Natural killer cell (primary cell): ENCODE measurements at places on chromosomes 12 and 14. TPM values are rescaled to one million over a fixed set of nuclear protein-coding genes. Genes with fewer than 3 reads are reported as not detected.

GRCh38 chr12:48878548-48878947 lies 12.9 kb upstream of the RND1 start:
- no peak for DNase-seq
- no peak overlapping the region for H3K27ac ChIP-seq
- H3K4me1 ChIP-seq = no peaks in the 10 kb centered on the region
- no peaks in the 10 kb centered on the region for H3K36me3 ChIP-seq
- no peak overlapping the region for H3K4me3 ChIP-seq

- peak; percentile 18 for DNase-seq
- no peaks in the 10 kb centered on the region for H3K4me1 ChIP-seq
- no peak overlapping the region for H3K27ac ChIP-seq
- peaks cover 3% of the 10 kb centered on the region for H3K27me3 ChIP-seq
These were observed 58.6 kb downstream of the TSPAN9 start for GRCh38 chr12:3135522-3136461.

DNA sequence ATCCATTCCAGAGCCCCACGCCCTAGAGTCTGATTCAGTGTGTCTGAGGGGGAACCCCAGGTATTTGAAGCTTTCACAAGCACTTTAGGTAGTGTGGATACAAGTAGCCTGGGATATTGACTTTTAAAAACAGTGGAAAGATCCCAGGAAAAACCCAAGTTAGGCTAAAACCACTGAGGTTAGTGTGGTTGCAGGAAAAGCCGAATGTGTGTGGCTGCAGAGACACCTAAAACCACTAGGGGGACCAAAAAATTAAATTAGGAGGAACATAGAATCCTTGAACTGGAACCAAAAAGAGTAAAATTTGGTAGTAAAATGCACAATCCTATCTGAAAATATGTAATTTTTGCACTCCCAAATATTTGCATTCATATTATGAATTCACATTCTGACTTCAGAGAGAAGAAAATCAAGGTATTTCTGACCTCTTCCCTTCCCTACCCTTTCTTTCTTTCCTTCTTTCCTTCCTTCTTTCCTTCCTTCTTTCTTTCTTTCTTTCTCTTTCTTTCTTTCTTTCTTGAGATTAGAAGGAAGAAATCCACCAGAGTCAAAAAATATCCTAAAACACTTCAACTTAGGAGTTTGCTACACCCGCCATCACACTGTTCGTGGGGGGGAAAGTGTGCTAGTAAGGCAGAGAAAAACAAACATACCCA lies 37.8 kb downstream of the SLCO1A2 start:
- no peak overlapping the region for H3K27ac ChIP-seq
- H3K36me3 ChIP-seq = no peaks in the 10 kb centered on the region
- no peaks in the 10 kb centered on the region for H3K4me1 ChIP-seq
- no peak overlapping the region for H3K4me3 ChIP-seq

Gene PDE3A
- total RNA-seq = 0.27 TPM

- no peak overlapping the region for H3K27ac ChIP-seq
- DNase-seq = no peak
- no peaks in the 10 kb centered on the region for H3K27me3 ChIP-seq
- H3K36me3 ChIP-seq = no peaks in the 10 kb centered on the region
- no peak overlapping the region for H3K4me3 ChIP-seq
These were observed 6.3 kb upstream of the TMPO start for GRCh38 chr12:98509063-98509462.

DNA sequence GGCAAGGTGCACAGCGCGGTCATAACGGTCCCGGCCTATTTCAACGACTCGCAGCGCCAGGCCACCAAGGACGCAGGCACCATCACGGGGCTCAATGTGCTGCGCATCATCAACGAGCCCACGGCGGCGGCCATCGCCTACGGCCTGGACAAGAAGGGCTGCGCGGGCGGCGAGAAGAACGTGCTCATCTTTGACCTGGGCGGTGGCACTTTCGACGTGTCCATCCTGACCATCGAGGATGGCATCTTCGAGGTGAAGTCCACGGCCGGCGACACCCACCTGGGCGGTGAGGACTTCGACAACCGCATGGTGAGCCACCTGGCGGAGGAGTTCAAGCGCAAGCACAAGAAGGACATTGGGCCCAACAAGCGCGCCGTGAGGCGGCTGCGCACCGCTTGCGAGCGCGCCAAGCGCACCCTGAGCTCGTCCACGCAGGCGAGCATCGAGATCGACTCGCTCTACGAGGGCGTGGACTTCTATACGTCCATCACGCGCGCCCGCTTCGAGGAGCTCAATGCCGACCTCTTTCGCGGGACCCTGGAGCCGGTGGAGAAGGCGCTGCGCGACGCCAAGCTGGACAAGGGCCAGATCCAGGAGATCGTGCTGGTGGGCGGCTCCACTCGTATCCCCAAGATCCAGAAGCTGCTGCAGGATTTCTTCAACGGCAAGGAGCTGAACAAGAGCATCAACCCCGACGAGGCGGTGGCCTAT lies 875 bp downstream of the HSPA2 start:
- H3K4me3 ChIP-seq = no peak overlapping the region
- no peak overlapping the region for H3K27ac ChIP-seq
- H3K27me3 ChIP-seq = peaks cover 9% of the 10 kb centered on the region
- H3K36me3 ChIP-seq = no peaks in the 10 kb centered on the region

Gene NXPH4
- total RNA-seq = not detected

Gene GZMH
- total RNA-seq = 284 TPM
